ENCODE measurements at places on chromosomes 7 and 10.
A peak's percentile ranks its signal among the peaks of the same experiment; 100 is the strongest.

DNA sequence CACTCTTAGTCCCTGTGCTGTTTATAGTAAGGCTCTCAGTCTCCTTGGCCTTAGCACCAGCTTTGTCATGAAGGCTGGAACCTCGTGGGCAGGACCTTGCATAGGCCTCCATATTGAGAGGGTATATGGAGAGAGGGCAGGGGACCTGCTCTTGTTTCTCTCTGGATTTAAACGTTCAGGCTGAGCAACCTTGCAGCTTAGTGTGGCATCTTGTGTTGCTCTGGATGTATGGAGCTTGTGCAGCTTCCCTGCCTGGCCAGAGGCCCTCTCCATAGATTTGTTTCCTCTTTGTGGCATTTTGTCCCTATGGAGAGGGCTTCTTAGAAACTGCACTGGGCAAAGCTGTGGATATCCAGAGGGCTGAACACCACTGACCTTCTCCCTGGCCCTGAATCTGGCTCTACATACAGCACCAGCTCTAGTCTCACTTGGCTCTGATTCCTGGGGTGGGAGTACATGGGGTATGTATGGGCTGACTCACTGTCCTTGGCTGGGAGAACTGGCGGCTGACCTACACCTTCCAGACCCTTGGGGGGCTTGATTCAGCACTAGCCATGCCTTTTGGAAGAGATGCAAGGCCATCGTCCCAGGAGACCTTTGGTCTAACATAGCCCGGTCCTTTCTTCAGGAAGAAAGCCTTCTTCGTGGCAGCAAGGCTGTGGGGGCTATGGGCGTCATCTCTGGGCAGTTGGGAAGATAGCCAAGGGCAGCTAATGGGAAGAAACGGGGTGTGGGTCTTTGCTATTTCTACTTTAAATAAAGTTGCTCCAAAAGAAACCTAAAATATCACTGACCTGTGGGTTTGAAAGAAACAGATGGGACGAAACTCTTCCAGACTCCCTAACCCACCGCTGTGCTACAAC lies 30.5 kb downstream of the ITPRIP start:
- DNase-seq, result no peak

GRCh38 chr7:87218796-87219544 lies 562 bp downstream of the TMEM243 start:
- peak; percentile 61 for DNase-seq

DNA sequence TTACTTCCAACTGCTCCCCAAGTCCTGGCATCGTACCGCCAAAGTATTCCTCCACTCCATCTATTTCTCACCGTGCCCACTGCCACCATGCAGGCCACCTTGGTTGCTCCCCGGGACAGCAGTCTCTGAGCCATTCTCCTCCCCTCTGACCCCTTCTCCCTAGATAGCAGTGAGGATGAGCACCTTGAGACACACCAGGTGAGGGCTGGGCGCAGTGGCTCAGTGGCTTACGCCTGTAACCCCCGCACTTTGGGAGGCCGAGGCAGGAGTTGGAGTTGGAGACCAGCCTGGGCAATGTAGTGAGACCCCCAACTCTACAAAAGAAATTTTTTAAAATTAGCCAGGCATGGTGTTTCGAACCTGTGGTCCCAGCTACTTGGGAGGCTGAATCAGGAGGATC lies 4.2 kb downstream of the SLC29A4 start:
- DNase-seq, result no peak

DNA sequence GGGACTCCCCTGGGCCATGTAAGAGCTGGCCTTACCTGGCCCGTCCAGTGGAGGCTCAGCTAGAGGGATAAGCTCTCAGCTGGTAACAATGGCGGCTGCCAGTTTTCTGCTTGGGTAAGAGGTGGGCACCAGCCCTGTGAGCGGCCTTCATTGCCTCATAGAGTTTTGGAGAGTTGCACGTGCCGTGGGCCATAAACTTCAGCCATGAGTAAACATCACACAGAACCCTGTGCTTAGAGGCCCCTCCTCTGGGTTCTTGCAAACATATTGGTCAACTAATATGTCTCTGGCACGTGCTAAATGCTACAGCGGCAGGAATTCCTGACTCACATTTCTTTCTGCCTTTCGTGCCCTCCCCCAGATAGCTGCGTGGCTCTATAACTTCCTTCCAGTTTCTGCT lies 103.9 kb upstream of the LEP start:
- peak; percentile 78 for DNase-seq

- peak; percentile 76 for DNase-seq
Measured at GRCh38 chr7:12220389-12221046, 9.4 kb downstream of the TMEM106B start.

DNA sequence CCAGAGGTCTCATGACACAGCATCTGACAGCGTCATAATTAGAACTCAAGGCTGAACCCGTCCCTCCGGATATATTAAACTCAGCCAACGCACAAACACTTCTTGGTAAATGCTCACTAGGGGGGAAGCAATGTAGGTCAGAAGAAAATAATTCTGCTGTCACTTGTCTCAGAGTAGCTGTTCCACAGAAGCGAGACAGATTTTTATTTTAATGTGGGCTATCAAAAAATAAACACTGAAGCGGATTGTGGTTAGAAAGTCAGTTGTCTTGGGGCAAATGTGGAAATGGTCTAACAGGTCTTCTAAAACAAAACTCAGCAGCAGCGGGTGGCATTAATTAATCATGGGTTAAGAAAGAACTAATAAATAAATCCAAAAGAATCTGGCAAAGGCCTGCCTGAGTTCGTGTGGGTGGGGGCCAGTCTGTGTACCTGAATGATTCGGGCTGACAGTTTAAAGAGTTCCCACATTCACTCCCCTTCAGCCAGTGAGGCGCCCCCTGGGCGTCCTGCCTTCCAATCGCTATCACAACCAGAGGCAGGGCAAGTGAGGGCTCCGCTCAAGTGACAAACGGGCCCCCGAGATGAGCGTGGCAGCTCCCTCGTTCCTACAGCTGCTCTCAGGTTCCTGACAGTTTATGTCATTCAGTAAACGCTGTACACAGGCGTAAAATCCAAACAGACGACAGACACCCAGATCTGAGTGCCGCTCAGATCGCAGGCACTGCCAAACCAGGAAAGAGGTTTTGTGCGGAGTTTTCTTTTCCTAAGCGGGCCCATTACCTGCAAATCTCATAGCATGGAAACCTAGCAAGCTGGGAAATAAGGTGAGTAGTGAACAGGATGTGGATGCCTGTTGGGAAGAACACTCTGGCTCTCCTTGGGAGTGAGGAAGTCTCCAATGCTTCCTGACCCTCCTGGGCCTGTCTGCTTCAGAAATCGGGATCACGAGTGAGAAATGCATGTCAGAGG lies 52.9 kb downstream of the NRAP start:
- DNase-seq, result no peak

DNA sequence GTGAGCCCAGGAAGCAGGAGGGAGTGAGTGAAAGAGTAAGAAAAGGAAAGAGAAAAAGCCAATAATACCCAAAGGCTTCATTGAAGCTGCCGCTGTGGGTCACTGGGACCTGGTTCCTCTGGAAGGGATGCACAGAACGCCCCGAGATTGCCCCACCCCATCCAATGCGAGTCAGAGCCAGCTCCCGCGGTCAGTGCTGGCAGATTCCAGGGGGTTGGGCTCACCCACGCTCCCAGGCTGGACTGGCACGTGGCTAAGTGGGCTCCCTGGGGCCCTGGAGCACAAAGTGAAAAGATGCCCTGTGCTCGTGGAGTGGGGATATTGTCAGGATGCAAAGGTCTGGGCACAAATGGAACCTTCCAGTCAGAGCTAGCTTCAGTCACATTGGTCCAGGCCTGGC lies 117.0 kb downstream of the OAT start:
- no peak for DNase-seq

GRCh38 chr7:99106411-99106810 lies 37.5 kb downstream of the SMURF1 start:
- no peak for DNase-seq

DNA sequence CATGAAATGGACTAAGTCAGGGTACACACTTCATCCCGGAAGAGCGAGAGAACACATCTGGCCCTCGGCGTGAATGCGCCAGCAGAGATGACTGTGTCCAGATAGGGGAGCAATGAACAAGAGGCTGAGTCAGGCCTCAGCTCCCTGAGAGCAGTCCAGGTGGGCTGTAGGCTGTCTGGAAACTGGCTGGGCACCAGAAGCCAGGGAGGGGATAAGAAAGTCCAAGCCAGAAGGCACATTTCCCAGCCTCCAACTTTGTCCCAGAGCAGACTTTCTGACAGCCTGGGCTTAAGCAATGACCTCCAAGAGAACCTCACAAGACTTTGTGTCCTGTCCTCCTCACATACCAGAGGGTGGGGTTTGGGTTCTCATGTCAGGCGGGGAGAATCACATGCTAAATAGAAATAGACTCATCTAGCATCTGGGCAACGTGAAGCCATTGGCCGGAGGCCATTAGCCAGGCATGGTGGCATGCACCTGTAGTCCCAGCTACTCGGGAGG lies 157.2 kb downstream of the ARHGAP12 start:
- DNase-seq, result no peak

DNA sequence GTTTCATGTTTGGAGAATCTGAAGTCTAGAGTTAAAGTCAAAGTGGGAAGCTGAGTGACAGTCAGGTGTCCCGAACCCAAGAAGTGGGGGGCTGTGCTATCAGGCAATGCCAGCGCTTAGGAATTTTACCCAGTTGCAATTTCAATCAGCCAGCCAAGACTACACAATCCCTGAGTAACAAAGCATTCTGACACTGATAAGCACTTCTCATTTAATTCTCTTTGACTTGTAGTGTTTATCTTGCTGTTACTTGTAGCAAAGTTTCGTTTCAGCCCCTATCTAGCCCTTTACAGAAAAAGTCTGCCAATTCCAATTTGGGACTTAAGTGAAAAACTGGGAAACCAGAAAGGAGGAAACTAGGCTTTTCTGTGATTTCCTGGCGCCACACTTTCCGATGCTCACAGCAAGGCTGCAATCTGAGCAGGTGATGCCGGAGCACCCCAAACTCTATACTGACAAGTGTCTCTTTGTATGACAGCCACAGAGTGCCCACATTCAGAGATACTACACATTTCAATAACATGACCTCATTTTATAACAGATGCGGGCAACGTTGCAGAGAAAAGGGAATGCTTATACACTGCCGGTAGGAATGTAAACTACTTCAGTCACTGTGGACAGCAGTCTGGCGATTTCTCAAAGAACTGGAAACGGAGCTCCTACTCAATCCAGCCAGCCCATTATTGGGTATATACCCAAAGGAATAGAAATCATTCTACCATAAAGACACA lies 61.0 kb downstream of the ITIH5 start:
- no peak for DNase-seq

- DNase-seq, result no peak
Measured at GRCh38 chr10:5563991-5564536, 39.3 kb downstream of the CALML3 start.

DNA sequence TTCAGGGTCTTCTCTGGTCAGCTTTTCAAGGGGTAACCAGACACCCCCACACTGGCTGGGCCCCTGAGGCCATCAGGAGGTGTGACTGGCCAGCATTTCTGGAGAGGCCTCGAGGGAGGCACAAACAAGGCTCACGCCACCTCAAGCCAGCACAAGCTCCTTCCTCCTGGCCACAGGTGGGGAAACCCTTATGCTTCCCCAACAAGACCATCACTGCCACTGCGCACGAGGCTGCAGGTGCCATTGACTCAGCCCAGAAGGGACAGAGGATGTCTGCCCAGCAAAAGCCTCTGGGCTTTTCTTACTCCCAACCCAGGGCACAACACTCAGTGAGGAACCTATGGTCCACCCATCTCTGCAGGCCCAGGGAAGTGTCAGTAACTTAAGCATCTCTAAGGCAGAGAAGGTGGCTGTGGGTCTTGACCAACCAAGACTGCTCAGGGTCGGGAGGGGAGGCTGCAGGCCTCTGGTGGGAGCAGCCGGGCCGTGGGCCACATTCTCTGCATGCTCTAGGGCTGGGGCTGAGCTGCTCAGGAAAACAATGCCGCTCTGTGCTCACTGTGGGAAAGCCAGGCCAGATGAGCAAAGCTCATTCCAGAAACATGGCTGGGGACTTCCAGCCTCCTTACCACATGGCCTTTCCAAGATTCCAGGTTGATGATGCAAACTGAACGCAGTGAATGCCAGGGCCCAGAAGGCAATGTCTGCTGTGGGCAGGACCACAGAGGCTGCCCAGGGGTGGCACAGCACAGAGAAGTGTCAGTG lies 24.2 kb upstream of the RASSF4 start:
- DNase-seq, result no peak

- no peak for DNase-seq
Measured at GRCh38 chr7:155739538-155740143, 72.6 kb downstream of the SHH start.

DNA sequence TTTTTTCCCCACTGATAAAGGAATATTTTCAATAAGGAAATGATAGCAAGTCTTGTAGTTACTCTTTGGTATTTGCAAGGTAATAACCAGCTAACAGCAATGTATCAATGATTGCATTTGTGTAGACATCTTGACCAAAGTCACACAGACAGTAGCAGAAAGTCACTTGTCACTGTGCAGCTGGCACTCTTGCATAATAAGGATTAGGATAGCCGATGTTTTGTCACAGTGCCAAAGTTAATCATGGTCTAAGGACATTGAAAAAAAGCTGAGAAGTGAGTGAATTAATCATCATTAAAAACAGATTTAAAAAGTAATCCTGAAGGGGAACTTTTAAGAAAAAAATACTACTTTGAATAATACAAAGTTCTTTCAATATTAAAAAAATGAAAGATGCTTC lies 834.3 kb upstream of the C7orf33 start:
- peak; percentile 77 for DNase-seq

DNA sequence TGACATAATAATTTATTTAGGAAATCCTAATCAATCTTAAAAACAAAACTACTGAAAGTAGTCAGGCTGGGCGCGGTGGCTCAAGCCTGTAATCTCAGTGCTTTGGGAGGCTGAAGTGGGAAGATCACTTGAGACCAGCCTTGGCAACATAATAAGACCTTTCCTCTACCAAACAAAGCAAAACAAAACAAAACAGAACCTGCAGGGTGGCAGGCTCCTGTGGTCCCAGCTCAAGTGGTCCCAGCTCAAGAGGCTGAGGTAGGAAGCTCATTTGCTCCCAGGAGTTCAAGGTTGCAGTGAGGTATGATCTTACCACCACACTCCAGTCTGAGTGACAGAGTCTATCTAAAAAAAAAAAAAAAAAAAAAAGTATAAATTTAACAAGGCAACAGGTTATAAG lies 748.0 kb downstream of the CNTNAP2 start:
- DNase-seq, result peak; percentile 65

GRCh38 chr7:27299861-27300260 lies 57.3 kb downstream of the EVX1 start:
- DNase-seq, result peak; percentile 65

DNA sequence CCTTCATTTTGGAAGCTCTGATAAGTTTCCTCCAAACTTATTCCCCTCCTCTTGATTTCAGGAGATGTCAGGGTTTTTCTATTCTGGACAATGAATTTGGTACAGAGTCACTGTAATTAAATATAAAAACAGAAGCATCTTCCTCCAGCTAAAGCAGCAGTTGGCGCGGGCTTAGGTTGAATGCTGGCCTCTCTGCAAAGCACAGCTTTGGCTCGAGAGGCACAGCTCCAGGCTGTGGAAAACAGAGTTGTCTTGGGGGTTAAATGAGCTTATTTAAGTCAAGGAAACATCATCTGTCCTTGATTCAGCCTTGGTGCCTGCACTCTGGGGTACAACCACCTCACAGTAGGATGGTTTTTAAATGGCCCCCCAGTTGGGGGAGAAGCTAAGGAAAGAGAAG lies 35.0 kb upstream of the PDCD4 start:
- no peak for DNase-seq

- no peak for DNase-seq
Measured at GRCh38 chr10:20391629-20392028, 505.5 kb downstream of the NEBL start.

Measured in NCI-H69 (cell line).